ENCODE measurements at places on chromosomes 4 and X.

DNA sequence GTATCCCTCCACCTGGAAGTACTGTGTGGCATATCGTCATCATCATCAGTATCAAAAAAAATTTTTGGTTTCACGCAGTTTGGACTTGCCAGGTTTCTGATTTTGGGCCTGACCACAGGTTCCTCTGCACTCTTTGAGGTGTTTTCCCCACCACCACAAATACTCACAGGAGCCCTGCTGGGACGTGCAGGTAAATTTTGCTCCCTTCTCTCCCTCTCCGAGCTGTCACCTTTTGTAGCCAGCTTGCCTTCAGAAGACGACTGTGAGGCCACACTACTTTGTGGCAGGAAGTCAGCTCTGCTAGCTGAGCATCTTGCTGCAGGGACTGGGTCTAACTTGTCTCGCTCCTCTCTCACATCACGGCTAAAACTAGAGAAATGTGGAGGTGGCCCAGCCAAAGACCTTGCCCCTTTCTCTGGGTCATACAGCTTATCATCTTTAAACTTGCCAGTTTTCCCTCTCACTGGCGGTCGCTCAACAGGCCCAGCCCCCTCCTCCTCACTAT, 2.8 kb downstream of the PJA1 start:
- DNase-seq, result no peak

- peak; percentile 57 for DNase-seq
These were observed 164.7 kb downstream of the DCLK2 start for GRCh38 chr4:150242820-150243458.

- DNase-seq, result no peak
These were observed 329.4 kb downstream of the PDGFC start for GRCh38 chr4:156642161-156642560.

DNA sequence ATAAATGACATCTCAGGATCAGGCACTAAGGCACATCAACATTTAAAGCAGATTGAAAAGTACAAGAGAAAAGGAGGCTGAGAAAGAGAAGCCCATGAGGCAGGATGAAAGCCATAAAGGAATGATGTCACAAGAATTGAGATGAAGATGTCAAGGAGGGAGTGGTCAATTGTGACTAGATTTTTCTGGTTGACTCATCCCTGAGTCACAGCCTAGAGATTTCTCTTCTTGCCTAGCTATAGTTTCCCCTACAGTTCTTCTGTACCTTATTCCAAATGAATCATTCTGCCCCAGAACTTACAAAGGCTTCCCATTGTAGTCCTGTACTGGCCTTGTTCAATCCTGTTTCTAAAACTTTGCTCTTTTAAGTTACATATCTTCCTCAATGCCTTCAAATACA, 3.4 kb upstream of the USP53 start:
- DNase-seq, result no peak

- no peak for DNase-seq
These were observed 30.6 kb downstream of the GPR174 start for GRCh38 chrX:79174949-79175644.

GRCh38 chrX:103635436-103635835, 6.7 kb downstream of the TCEAL1 start:
- no peak for DNase-seq

GRCh38 chr4:78213218-78213617, 156.1 kb downstream of the FRAS1 start:
- no peak for DNase-seq

DNA sequence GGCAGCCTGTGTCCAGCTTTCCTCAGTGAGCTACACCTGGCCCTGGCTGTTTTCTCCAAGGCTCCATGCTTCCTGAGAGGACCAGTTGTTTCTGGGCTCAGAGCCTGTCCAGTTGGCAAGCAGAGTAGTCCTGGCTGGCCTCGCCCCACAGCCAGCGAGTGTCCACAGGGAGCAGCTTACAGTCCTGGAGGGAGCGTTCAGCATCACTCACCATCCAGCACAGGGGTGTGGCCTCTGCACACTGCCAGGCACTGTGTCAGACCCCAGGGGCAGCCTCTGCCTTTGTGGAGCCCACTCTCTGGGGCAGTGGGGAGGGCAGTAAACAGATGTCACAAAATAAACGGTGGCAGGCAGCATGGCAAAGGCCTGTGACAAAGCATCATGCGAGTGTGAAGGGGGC, 23.9 kb downstream of the EVC start:
- DNase-seq, result no peak

DNA sequence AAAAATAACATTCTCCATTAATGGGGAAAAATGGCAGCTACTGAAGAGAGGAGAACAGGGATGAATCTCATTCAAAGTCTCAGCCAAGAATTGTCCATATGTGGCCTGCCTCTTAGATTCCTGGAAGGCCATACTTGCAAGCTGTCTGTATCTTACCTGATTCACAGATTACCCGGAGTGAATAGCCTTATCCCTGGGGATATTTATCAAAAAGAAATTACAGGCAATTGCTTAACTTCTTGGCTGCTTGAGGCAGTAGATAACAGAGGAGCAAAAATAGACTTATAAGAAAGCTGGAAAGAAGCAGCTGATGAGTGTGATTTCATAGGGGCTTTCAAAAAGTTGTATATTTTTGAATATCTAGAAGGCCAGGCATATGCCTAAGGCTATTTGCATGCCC, 68.8 kb upstream of the PPP1R2C start:
- no peak for DNase-seq

DNA sequence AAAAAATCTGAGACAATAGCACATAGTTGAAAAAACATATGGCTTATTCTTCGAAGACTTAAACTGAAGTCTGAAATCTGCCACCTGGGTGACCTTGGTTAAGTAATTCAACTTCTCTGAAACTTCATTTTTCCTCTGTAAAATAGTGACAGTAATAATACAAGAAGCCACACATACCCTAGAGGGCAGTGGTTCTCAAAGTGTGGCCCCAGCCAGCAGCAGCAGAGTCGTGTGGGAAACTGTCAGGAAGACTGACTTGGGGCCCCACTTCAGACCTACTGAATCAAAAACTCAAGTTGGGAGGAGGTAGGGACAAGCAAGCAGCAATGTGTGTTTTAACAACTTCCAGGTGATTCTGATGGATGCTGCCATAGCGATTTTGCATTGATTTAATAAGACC, 249.9 kb downstream of the HNRNPD start:
- no peak for DNase-seq
